Activated naive CD8-positive, alpha-beta T cell treated with anti-CD3 and anti-CD28 coated beads, Interleukin-2, amount 50 U/mL, for 16 hours (primary cell): ENCODE measurements at places on chromosomes 5 and 9.

GRCh38 chr5:127418974-127419682 lies 98.3 kb upstream of the PRRC1 start:
- no peak for DNase-seq

DNA sequence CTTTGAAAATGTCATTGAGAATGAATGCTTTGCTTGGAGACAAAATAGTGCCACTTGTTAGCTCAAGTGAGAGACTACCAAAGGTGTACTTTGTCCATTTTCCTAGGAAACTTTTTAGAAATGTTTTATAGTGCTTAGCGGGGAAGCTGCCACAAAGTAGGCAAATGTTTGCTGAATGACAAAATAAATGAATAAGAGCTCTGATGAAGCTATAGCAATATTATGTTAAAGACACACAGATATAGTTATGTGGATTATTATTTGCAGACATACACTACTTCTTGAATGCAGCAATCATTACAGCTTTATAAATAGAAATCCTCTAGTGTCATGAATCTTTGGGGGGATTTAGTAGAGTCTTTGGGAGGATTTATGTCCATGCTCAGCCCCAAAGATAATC lies 92.7 kb upstream of the C6 start:
- no peak for DNase-seq

DNA sequence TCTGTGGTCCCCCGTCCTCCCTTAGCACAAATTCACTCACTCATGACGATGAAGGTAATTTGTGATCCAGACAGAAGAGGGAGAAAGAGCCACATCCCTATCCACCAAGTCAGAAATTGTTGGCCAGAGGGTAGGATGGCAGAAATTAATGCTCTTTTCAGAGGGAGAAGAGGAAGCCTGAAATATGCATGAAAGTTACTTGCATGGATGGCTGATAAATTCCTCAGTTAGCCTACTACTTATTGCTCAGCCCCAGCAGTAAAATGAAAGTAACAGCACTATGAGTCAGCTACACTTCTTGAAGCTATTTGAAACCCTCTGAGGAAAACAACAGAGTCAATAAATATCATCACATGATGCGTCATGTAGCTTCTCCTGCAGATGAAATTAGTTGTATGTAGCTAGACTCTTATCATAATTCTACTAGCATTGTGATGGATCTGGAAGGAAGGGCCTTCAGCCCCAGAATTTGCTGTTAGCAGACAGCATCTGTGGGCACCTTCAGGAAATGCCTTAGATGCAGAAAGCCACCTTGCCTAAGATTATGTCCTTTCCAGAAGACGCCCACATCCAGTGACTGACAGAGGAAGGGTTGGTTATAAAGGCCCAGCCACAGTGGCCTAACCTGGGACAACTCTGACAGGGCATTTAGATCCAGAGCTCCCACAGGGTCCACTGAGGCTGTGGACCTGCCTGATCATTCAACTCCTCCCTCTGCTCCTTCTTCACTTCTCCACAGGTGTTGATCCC lies 81.2 kb upstream of the CCDC112 start:
- no peak for DNase-seq

- no peak for DNase-seq
Observed at GRCh38 chr9:72202009-72202408, 52.8 kb downstream of the GDA start.

GRCh38 chr5:54760182-54760935 lies 225.0 kb downstream of the ESM1 start:
- no peak for DNase-seq
